CD4-positive, alpha-beta T cell treated with Interleukin-4 for 1 hour (primary cell): ENCODE measurements at places on chromosomes 7 and 10.

- no peak for DNase-seq
These were observed 20.3 kb upstream of the CD36 start for GRCh38 chr7:80618096-80618495.

DNA sequence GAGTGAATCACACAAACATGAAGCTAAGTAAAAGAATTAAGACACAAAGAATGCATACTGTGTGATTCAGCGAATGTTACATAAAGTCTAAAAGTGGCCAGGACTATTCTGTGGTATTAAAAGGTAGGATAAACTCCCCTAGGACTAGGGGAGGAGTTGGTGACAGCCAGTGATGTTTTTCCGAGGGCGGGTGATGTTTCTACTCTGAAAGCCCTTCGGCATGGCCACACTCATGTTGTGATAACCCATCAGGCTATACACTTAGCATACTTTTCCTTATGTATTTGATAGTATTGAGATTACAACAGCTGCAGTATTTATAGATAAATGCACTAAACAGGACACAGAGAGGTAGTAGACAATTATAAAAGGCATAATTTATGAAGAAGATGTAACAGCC lies 15.8 kb upstream of the CYP2E1 start:
- no peak for DNase-seq

GRCh38 chr7:12756821-12757220 lies 69.4 kb downstream of the ARL4A start:
- no peak for DNase-seq

DNA sequence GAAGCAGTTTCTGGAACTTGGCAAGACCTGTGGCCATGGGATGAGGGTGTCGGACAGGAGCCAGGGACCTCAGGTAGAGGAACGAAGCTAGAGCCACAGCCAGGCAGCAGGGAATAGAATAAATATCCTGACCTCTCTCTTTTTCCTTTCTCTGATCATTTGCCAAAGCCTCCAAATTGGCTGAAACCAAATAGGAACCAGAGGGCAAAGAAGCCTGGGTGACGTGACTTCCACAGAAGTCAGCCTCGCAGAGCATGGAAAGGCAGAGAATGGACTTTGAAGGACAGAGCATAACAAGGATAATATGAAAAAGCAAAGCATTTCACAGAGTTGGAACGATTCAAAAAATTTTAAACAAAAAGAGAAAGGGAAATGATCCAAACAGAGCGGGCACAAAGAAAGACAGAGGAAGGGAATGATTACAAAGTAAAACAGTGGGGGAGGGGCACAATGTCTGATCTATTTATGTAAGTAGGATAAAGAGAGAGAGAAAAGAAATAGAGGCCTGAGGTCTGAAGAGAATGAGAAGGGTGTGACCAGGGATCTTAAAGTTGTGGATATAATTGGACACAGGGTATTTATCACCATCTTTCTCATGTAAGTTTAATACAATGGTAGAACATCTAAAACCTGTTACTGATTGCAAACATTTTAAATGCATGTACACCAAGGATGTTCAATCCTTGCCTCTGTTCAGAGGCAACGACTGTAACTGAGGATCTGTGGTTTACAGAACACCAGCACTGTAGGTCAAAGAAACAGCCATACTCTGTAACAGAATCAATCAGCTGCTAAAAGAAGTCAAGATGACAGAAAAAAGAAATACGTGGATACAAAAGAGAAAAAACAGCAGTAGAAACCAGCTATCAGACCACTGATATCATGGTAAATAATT lies 4.5 kb upstream of the ZEB1 start:
- no peak for DNase-seq

- no peak for DNase-seq
These were observed 215.7 kb upstream of the HABP2 start for GRCh38 chr10:113337142-113337541.

DNA sequence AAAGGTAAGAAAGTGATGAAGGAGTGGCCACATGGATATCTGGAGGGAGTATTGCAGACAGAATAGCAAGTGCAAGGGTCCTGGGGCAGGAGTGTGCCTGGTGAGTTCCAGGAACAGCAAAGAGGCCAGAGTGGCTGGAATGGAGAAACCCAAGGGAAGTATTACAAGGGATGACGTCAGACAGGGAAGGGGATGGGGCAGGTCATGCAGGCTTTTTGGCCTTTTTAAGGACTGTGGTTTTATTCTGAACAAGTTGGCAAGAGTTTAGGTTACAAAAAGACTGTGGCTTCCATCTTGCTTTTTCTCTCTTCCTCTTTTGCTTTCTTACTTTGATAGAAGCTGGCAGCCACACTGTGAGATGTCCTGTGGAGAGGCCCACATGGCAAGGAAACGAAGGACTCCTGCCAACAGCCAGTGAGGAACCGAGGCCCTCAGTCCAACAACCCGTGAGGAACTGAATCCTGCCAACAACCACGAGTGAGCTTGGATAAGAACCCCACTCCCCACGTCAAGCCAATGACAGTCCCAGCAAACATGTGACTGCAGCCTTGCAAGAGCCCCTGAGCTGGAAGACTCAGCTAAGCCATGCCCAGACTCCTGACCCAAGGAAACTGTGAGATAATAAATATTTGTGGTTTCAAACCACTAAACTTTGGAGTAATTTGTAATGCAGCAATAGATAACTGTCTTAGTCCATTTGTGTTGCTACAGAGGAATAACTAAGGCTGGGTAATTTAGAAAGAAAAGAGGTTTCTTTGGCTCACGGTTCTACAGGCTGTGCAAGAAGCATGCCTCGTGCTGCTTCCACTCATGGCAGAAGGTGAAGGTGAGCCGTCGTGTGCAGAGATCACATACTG lies 19.8 kb upstream of the KDM7A start:
- no peak for DNase-seq

DNA sequence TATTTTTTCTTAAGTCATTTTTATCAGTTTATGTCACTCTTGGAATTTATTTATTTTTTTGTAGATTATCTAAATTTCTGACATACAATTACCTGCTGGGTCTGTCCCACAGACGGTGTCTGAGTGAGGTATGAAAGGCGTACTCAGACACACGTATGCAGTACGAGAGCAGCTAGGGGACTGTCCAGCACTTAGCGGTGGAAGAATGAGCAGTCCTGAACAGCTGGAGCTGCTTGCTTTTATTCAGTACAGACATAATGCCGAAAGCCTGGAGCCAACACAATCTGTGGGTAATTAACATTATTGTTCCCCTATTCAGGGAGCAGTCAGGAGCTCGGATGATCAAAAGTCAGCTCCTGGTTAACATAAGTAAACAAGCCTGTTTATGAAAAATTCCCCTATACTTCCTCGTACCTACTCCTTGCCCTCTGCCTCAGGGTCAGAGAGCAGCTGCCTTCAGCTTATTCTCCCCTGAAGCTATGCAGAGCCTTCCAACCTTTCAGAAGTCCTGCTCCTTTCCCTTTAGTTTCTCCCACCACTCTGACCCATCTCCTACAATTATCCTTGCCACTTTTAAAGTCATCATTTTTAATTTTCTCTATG lies 488.0 kb upstream of the POM121L12 start:
- no peak for DNase-seq

DNA sequence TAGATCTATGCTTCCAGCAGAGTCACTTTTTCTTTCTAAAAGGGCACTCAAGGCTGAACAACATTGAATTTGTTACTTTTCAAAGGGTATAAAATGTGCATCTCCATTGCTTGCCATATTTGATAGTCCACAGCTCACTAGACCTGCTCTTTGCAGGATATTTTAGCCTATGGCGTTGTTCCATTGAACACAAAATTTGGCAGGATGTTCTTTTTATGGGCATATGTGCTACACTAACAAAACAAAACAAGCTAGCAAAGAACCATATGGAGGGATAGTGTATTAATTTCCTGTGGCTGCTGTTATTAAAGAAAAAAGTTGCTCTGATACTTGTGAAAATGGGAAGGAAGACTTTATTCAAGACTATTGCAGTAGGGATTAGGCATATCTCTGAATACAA lies 828.7 kb downstream of the TYW1 start:
- no peak for DNase-seq

DNA sequence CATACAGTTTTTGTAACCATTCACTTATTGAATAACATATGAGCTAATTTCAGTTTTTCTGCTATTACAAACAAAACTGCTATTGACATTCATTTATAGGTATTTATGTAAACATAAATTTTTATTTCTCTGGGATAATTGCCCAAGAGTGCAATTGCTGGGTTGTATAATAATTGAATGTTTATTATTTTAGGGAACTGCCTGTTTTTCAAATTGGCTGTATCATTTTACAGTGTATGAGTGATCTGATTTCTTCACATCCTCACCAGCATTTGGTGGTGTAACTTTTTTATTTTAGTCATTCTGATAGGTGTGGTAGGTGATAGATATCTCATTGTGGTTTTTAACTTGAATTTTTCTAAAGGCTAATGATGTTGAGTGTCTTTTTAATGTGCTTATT lies 26.4 kb downstream of the KIF11 start:
- no peak for DNase-seq

- no peak for DNase-seq
These were observed 39.4 kb upstream of the ZMIZ2 start for GRCh38 chr7:44709011-44709915.

- DNase-seq = no peak
These were observed 45.5 kb upstream of the RHOBTB1 start for GRCh38 chr10:60989400-60989876.

DNA sequence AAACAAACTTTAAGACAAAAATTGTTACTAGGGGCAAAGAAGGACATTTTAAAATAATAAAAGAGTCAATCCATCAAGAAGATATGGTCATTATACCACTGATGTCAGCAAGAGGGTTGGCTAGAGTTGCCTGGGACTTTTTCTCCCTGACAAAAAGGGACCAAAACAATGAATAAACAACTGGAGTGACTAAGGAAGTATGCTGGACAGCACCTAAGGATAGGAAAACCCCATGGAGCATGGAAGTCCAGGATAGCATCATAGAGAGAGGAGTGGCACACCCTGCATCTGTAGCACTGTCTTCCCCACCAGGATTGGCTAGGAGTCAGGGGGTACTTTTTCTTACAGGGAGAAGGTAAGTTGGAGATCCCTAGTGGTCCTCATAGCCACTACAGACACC lies 73.5 kb upstream of the MACROH2A2 start:
- no peak for DNase-seq

DNA sequence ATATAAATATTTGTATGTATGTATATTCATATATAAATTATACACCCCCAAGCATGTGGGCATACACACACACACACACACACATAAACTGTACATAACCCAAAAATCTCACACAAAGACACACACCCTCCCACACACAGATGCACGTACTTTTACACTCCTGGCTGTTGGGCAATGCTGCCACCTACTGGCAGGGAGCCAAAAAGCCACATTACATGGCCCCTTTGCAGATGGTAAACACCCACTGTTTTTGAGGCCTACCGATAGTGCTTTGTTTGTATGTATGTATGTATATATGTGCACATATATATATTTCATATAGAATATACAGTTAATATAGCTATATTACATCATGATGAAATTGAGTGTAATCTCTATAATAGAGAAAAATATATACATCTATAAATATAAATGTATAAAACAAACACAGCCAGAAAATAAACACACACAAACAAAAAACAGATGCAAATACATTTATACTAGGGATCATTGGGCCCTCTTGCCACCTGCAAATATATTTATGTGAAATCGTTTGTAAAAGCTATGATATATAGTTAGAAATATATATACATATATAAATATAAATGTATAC lies 120.1 kb upstream of the ACBD5 start:
- peak; percentile 86 for DNase-seq

- no peak for DNase-seq
These were observed 870.9 kb downstream of the KCNMA1 start for GRCh38 chr10:76766682-76767081.

DNA sequence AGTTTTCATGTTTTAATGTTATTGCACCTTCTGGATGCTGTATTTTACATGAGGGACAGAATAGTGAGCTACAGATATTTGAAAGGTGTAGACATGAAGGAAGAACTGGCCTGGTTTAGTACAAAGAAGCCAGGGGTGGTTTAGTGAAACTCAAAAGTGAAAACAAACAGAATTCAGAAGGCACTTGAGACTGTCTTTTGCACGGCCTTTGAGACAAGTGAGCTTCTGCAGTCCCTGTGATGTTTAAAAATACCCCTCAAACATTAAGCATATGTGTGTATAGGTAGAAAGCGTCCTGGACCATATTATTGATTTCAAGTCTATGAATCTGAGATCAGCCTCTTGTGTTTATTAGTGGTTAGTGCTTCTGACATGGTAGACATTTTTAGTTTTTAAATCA lies 118.9 kb downstream of the CDK14 start:
- DNase-seq = no peak

DNA sequence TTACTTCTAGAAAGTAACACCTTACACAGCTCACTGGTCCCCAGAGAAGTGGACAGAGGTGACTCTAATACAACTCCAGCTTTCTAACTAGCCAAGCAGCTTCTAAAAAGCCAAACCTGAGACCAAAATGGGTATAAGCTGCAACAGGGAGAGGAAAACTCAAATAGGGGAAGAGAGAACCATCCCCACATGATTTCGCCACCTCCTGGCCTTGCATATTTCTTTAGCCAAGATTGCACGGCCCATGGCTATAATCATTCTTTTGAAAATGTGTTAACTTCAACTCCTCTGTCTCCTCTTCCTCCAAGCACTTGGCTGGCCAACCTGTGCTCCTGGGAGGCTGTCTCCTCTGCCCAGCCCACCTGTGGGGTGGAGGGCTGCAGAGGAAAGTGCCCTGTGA lies 28.7 kb downstream of the NUP42 start:
- DNase-seq = no peak

GRCh38 chr7:22675917-22676343 lies 51.1 kb upstream of the IL6 start:
- peak; percentile 39 for DNase-seq

DNA sequence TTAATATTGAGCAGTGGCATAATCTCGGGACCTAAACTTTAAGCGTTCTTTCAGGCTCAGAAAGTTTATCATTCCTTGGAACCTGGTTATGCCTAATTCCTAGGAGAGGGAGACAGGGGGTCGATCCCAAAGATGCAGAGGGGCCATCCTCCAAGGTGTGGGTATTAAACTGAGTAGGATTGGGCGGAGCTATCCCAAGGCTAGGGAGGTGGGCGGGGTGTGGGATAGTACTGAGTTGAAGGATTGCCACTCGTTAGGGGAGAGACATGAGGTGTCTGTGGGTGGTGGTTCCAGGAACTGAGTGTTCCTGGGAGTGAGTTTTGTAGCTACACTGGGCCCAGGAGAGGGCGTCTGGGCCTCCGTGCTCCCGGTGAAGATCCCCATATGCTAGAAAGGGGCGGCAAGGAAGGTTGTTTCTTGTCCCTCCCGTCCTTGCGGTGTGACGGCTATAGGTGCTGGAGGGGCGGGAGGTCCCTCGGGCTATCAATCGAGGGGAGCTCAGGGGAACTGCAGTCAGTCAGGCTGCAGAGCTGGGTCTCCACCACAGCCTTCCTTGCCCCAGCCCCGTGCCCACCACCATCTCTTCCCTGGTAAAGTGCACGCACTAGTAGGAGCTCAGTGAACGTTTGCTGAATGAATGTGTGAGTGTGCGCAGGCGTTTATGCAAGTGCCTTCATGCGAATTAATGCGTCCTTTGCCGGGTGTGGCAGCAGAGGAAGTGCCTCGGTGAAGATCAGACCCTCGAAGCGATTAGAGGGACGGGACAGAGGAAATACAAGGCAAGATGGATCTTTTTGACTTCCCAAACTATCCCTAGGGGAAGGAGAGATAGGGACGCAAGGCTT lies 3.0 kb upstream of the HMX2 start:
- no peak for DNase-seq
